ENCODE measurements at places on chromosomes 11 and 22. TPM values are rescaled to one million over a fixed set of nuclear protein-coding genes. Genes with fewer than 3 reads are reported as not detected.

GAS2 gene
- 11.7 TPM for total RNA-seq

FOLR2 gene
- total RNA-seq = not detected

FJX1 gene
- 74.3 TPM for total RNA-seq

- peaks cover 13% of the 10 kb centered on the region for H3K4me1 ChIP-seq
- H3K27me3 ChIP-seq = peaks cover 5% of the 10 kb centered on the region
- H3K4me3 ChIP-seq = no peak overlapping the region
These were observed 25.5 kb upstream of the SHISAL1 start for GRCh38 chr22:44338177-44338810.

- DNase-seq = no peak
- no peaks in the 10 kb centered on the region for H3K4me1 ChIP-seq
- no peak overlapping the region for H3K27ac ChIP-seq
- no peak overlapping the region for H3K4me3 ChIP-seq
- peaks cover 17% of the 10 kb centered on the region for H3K27me3 ChIP-seq
These were observed 18.4 kb upstream of the MYOD1 start for GRCh38 chr11:17700991-17701390.

- no peaks in the 10 kb centered on the region for H3K4me1 ChIP-seq
- H3K27ac ChIP-seq = no peak overlapping the region
- DNase-seq = no peak
These were observed 10.6 kb downstream of the TSPAN32 start for GRCh38 chr11:2312232-2313042.

GRCh38 chr11:41486424-41486823 lies 27.0 kb upstream of the LRRC4C start:
- H3K36me3 ChIP-seq = no peaks in the 10 kb centered on the region
- H3K27ac ChIP-seq = no peak overlapping the region
- no peak overlapping the region for H3K4me3 ChIP-seq

DNA sequence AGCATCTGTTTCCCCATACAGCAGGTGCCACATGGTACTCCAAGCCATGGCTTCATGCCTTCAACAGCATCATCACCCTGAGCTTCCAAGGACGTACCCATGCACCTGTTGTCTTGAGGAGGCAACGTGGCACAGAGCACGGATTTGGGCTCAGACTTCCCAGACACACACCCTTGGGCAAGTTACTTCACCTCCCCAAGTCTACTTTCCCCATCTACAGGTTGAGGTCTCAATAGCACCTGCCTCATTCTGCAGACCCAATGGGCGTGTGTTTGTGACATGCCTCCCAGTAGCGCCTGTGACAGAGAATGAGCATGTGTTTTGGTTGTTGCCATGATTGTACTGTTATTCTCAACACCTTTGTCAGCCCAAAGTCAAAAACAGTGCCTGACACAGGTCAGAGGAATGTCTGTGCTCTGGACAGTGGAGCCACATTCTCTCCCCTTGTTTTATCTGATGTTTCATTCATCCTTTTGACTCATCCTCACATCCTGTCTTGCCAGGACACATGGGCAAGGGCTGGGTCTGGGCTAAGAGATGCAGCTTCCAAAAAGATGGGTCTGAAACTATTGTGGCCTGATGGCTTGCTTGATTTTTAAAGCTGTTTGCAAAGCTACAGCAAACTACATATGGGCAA lies 53.4 kb upstream of the CCND1 start:
- peaks cover 12% of the 10 kb centered on the region for H3K36me3 ChIP-seq
- H3K27ac ChIP-seq = no peak overlapping the region
- no peak overlapping the region for H3K4me3 ChIP-seq
- H3K4me1 ChIP-seq = no peaks in the 10 kb centered on the region

DNA sequence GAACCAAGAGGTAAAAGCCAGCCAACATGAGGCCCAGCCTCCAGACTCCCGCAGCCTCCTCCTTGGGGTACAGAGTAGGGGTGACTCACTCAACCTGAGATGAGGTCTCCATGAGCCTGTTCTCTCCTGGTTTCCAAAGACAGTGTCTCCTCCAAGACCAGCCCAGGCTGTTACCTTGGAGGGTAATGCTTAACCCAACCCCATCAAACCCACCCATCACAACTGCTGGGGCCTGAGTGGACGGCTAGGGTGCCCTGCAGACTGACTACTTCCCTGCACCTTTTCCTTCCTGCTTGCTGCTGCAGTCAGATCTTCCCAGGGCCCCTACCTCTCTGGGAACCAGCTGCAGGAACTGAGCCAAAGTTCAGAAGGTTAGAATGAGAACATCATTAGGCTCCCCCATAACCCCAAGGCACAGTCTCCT lies 5.1 kb upstream of the NOL12 start:
- peaks cover 3% of the 10 kb centered on the region for H3K4me1 ChIP-seq
- no peak overlapping the region for H3K4me3 ChIP-seq
- no peak overlapping the region for H3K27ac ChIP-seq
- DNase-seq = no peak

DNA sequence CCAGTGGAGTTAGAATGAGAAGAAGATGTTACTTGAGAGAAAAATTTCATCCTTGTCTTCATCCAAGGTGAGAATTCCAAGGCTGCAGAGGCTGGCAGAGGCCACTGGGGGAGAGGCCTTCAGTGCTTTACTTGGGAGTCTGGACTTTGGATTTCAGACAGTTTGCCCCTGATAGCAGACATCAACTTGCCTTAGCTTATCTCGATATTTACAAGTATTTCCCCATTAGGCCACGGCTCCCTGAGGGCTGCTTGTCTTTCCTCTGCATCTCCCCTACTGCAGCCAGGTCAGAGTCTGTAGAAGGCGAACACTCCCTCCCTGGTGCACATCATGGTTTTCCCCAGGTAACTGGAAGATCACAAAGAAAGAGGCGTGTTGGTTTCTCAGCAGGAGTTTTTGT lies 29.9 kb upstream of the BSX start:
- no peak for DNase-seq
- no peak overlapping the region for H3K27ac ChIP-seq
- H3K36me3 ChIP-seq = no peaks in the 10 kb centered on the region
- no peak overlapping the region for H3K4me3 ChIP-seq

- H3K36me3 ChIP-seq = peaks cover 13% of the 10 kb centered on the region
- no peak for DNase-seq
- no peak overlapping the region for H3K27ac ChIP-seq
- peaks cover 4% of the 10 kb centered on the region for H3K27me3 ChIP-seq
- H3K4me1 ChIP-seq = peaks cover 18% of the 10 kb centered on the region
- no peak overlapping the region for H3K4me3 ChIP-seq
These were observed 43.0 kb downstream of the KREMEN1 start for GRCh38 chr22:29115682-29116288.
